Epithelial cell of umbilical artery (primary cell): ENCODE measurements at places on chromosomes 16 and 17. TPM values are rescaled to one million over a fixed set of nuclear protein-coding genes. Genes with fewer than 3 reads are reported as not detected.

The RNF40 gene
- 57.8 and 73.3 TPM in 2 replicates for total RNA-seq

The P2RX5 gene
- 0.32 and 1.4 TPM in 2 replicates for total RNA-seq

The DPEP2 gene
- 1.1 TPM in 1 of 2 replicates, not detected in the other for total RNA-seq

The OR2C1 gene
- total RNA-seq, result 0.15 TPM in 1 of 2 replicates, not detected in the other

The EXOC3L1 gene
- 8.8 and 29.9 TPM in 2 replicates for total RNA-seq
